A549 treated with Mapracorat at 1 μM for 4 hours (cell line): ENCODE measurements at places on chromosomes 6 and 20. TPM values are rescaled to one million over a fixed set of nuclear protein-coding genes. Genes with fewer than 3 reads are reported as not detected.

SRMS gene
- total RNA-seq = 0.10 to 0.16 TPM in 2 of 5 replicates, not detected in the others

PRND gene
- total RNA-seq = not detected in 5 replicates

PPP1R10 gene
- 28.1 to 45.4 TPM (median 29.3 TPM) in 5 replicates for total RNA-seq

CEP85L gene
- total RNA-seq = 1.3 to 2.2 TPM (median 1.9 TPM) in 5 replicates

CALHM5 gene
- total RNA-seq = 0.05 to 0.09 TPM (median 0.07 TPM) in 5 replicates

COX4I2 gene
- not detected in 5 replicates for total RNA-seq

PRR18 gene
- total RNA-seq = 0.06 to 0.39 TPM (median 0.18 TPM) in 4 of 5 replicates, not detected in the other

MCCD1 gene
- total RNA-seq = not detected in 5 replicates
